ENCODE measurements at places on chromosomes 6 and 20.

DNA sequence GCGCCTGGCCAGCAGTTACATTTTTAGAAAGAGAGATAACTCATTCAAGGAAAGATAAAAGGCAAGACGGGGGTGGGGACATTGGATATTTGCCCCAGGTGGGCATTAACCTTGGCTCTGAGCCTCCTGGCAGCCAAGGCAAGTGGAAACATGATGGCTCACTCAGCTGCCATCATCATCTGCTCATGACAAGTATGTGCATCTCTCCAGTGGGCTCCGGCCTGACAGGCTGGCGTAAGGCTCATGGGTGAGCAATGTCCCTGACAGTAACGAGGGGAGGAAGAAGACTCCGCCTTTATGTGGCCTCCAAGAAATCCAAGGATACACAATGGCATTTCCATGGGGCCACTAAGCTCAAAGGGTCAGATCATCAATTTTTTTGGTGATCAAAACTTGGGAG, 13.3 kb downstream of the ANKRD60 start:
- no peak for DNase-seq

- DNase-seq: no peak
Measured at GRCh38 chr6:149425754-149426153, 25.7 kb downstream of the SUMO4 start.

DNA sequence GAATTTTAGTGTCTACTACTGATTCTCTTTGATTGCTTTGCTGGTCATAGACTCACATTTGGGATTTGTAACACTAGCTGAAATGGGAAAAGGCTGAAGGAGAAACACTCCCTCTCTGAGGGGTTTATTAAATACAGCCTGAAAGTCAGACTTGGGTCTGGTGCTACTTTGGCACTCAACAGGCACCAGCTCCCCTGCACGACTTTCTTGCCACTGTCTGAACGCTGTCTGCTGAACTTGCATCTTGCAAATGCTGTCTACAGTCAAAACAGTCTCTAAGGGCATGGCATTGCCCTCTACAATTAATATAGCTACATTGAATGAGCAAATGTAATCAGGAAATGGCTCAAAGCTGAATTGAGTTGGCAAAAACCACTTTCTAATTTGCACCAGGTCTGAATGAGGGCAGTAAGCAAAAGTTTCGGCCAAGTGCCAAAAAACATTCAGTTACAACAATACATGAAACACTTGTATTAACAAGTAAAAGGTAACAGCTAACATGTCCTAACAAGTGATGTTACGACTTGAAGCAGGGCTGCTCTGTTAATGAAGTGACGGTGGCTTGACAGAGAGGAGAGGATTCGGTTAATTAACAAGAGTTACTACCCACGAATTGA, 119.5 kb downstream of the FOXC1 start:
- no peak for DNase-seq

DNA sequence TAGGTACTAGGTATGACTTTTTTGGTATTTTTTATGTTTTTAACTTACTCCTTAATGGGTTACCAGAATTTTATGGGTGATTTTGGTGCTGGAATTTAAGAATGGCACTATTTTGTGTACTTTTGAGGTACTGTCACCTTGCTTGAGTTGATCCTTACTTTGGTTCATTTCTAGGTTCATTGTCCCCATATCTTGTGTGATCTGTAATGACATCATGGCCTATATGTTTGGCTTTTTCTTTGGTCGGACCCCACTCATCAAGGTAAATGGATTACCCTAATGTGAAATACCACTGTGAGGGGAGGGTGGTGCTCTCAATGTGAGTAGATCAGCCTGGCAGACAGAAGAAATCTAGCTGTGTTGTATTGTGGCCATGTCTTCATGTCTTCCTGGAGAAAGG, 57.9 kb downstream of the CDS2 start:
- DNase-seq: no peak
